Activated naive CD8-positive, alpha-beta T cell treated with anti-CD3 and anti-CD28 coated beads, Interleukin-2, amount 10 ng/mL, durations not matched to agents 7 days and 5 days (primary cell): ENCODE measurements at places on chromosomes 7 and 10. TPM values are rescaled to one million over a fixed set of nuclear protein-coding genes. Genes with fewer than 3 reads are reported as not detected.
A peak's percentile ranks its signal among the peaks of the same experiment; 100 is the strongest.

DNA sequence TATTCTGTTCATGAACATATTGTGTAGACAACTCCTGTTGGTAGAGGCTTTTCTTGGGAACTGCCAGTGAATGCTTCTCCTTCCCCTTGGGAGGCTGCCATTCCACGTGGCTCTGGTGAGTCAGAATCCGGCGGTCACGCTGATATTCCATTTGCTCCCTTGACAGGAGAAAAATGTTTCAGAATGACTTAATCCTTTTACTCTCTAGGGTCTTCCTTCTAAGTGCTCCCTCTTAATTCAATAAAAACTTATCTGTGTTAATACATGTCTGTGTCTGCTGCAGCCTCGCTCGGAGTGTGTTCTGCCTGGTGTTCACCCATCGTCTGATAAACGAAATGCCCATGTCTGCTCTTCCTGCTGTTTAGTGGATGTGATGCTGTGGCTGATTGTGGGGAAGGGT is 278.6 kb downstream of the ARHGAP12 start:
- no peak for DNase-seq
- H3K4me1 ChIP-seq, result no peaks in the 10 kb centered on the region
- H3K27ac ChIP-seq, result no peak overlapping the region
- H3K36me3 ChIP-seq, result no peaks in the 10 kb centered on the region
- H3K4me3 ChIP-seq, result no peak overlapping the region
- H3K27me3 ChIP-seq, result peaks cover 10% of the 10 kb centered on the region

DNA sequence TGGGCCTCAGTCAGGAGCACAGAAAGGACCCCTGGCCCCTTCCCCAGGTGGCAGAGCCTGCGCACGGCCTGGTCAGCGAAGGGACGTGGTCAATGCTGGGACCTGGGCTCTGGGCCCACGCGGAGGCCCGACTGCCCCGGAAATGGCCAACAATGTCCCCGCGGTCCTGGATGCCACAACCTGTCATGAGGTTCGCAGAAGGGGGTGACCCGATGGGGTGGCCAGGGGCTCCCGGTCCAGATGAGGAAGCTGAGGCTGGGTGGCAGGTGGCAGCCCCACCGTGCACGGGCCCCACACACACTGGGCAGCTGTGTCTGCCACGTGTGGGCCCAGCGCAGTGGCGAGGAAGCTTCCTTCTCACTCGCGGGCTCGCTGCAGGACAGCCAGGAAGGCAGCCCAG is 49.4 kb downstream of the DPYSL4 start:
- no peak overlapping the region for H3K4me3 ChIP-seq
- H3K27me3 ChIP-seq, result no peaks in the 10 kb centered on the region
- H3K4me1 ChIP-seq, result peaks cover 18% of the 10 kb centered on the region
- no peak overlapping the region for H3K27ac ChIP-seq
- no peak for DNase-seq

DNA sequence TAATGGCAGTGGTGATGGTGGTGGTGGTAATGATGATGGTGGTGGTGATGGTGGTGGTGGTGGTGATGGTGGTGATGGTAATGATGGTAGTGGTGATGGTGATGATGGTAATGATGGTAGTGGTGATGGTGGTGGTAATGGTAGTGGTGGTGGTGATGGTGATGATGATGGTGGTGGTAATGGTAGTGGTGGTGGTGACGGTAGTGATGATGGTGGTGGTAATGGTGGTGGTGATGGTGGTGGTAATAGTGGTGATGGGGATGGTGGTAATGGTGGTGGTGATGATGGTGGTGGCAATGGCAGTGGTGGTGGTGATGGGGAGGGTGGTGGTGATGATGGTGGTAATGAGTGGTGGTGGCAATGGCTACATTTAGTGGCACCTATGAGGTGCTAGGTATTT is 105.7 kb downstream of the GRK5 start:
- H3K4me1 ChIP-seq, result peaks cover 55% of the 10 kb centered on the region
- peaks cover 35% of the 10 kb centered on the region for H3K27me3 ChIP-seq
- peaks cover 11% of the 10 kb centered on the region for H3K36me3 ChIP-seq
- DNase-seq, result no peak
- peak overlapping the region; percentile 41 for H3K4me3 ChIP-seq

GRCh38 chr7:79159040-79159664 is 294.3 kb downstream of the MAGI2 start:
- no peaks in the 10 kb centered on the region for H3K36me3 ChIP-seq
- H3K27ac ChIP-seq, result no peak overlapping the region
- no peak overlapping the region for H3K4me3 ChIP-seq
- no peak for DNase-seq
- H3K4me1 ChIP-seq, result no peaks in the 10 kb centered on the region
- no peaks in the 10 kb centered on the region for H3K27me3 ChIP-seq

Gene ADAM12
- 0.39 TPM for total RNA-seq

Gene PIP
- not detected for total RNA-seq

- no peak for DNase-seq
- no peak overlapping the region for H3K27ac ChIP-seq
- H3K36me3 ChIP-seq, result no peaks in the 10 kb centered on the region
Observed at GRCh38 chr7:36021367-36021766, 131.7 kb upstream of the EEPD1 start.

- peaks cover 4% of the 10 kb centered on the region for H3K36me3 ChIP-seq
- no peak overlapping the region for H3K27ac ChIP-seq
- no peak overlapping the region for H3K4me3 ChIP-seq
Observed at GRCh38 chr7:45192621-45193041, 35.0 kb downstream of the RAMP3 start.

Gene EXOC6
- 10.6 TPM for total RNA-seq

- no peaks in the 10 kb centered on the region for H3K36me3 ChIP-seq
- no peak overlapping the region for H3K27ac ChIP-seq
- H3K4me1 ChIP-seq, result no peaks in the 10 kb centered on the region
- H3K4me3 ChIP-seq, result no peak overlapping the region
Observed at GRCh38 chr10:57168611-57169240, 807.7 kb upstream of the ZWINT start.

GRCh38 chr7:136213012-136213411 is 235.9 kb upstream of the MTPN start:
- H3K36me3 ChIP-seq, result no peaks in the 10 kb centered on the region
- no peak overlapping the region for H3K4me3 ChIP-seq
- H3K27ac ChIP-seq, result no peak overlapping the region
- no peak for DNase-seq
- H3K4me1 ChIP-seq, result no peaks in the 10 kb centered on the region
- no peaks in the 10 kb centered on the region for H3K27me3 ChIP-seq

Gene GHRHR
- not detected for total RNA-seq

DNA sequence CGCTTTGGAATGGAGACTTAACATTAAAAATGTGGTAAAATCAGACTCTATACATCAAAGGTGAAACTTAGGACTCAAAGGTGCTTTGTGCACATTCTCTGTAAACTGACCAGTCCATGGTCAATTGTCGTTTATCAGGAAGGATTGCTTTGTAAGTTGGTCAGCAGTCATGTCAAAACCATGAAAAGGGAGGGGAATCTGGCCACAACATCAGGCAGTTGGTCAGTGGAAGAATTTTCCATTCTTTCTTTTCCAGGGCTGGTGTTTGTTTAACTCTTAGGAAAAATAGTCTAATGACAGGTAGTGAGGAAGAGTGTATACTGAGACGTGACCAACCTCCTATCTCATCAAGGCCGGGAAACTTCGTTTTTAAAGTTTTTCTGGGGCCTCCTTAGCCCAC is 226.5 kb downstream of the ADK start:
- H3K27ac ChIP-seq, result no peak overlapping the region
- no peaks in the 10 kb centered on the region for H3K27me3 ChIP-seq
- H3K4me1 ChIP-seq, result peaks cover 2% of the 10 kb centered on the region
- H3K36me3 ChIP-seq, result peaks cover 13% of the 10 kb centered on the region
- no peak overlapping the region for H3K4me3 ChIP-seq
- DNase-seq, result no peak

DNA sequence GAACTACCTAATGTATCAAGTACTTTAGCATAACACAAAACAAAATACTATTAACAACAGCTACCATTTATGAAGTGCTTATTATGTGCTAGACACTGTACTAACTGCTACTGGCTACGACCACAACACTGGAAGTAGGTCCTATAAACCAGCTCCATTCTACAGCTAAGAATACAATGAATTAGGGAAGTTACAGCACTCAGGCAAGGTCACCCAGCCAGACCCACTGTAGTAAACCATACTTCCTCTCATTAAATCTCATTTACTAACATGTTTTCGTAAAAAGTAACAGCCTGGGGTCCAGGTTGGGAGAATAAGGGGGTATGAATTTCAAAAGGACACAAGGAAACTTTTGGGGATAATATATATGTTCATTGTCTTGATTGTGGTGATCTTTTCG is 25.4 kb downstream of the NAPEPLD start:
- H3K27me3 ChIP-seq, result no peaks in the 10 kb centered on the region
- H3K27ac ChIP-seq, result no peak overlapping the region
- H3K4me1 ChIP-seq, result no peaks in the 10 kb centered on the region
- DNase-seq, result no peak
- H3K36me3 ChIP-seq, result peaks cover 33% of the 10 kb centered on the region

DNA sequence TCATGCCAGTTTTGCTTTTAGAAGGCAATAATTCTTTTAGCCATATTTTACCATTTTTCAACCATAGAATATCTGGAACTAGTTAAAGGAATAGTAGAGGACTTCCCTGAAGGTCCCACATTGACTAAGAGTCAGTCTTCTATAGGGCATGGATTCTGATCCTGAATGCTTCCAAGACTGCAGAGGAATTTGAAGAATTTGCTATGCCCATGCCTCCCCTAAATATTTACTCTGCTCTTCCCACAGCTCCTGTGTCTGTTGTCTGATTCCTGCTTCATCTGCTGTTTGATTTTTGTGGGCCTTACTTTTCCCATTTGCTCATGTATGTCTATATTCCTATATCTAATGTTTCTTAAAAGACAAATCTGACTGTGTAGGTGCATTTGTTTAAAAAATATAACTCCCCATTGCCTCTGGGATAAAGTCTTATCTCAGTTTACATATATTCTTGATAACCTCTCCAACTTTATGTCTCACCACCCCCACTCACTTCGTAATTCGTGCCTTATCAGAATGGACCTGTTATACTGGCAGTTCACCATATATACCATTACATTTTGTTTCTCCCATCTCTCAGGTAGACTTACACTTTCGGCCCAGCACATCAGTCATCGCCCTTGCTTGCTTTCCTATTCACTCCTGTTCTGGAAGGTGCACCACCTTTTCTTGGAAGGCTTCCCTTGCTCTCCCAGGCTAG is 33.9 kb downstream of the LRRC4 start:
- H3K27ac ChIP-seq, result no peak overlapping the region
- peaks cover 3% of the 10 kb centered on the region for H3K4me1 ChIP-seq
- peaks cover 12% of the 10 kb centered on the region for H3K36me3 ChIP-seq
- no peak for DNase-seq

DNA sequence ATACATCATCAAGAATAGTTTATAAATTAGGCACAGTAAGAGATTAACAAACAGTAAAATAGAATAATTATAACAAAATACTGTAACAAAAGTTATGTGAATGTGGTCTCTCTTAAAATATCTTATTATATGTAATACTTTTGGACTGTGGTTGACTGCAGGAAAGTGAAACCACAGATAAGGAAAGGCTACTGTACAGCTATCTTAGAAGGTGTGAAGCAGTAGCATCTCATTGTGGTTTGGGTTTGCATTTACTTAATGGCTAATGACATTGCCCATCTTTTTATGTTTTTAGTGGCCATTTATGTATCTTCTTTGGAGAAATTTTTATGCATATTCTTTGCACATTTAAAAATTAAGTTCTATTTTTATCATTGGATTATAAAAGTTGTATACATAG is 296.4 kb upstream of the MAGI2 start:
- H3K36me3 ChIP-seq, result no peaks in the 10 kb centered on the region
- H3K4me1 ChIP-seq, result no peaks in the 10 kb centered on the region
- H3K27ac ChIP-seq, result no peak overlapping the region
- no peak overlapping the region for H3K4me3 ChIP-seq

Gene ABCB4
- total RNA-seq, result 0.54 TPM

- H3K36me3 ChIP-seq, result no peaks in the 10 kb centered on the region
- no peak overlapping the region for H3K27ac ChIP-seq
- H3K4me1 ChIP-seq, result no peaks in the 10 kb centered on the region
- no peak overlapping the region for H3K4me3 ChIP-seq
- no peak for DNase-seq
Observed at GRCh38 chr7:80373429-80374032, 138.3 kb downstream of the GNAT3 start.

Gene CFAP70
- 2.2 TPM for total RNA-seq

Gene TECTB
- total RNA-seq, result not detected

Gene TBL2
- total RNA-seq, result 25.0 TPM

DNA sequence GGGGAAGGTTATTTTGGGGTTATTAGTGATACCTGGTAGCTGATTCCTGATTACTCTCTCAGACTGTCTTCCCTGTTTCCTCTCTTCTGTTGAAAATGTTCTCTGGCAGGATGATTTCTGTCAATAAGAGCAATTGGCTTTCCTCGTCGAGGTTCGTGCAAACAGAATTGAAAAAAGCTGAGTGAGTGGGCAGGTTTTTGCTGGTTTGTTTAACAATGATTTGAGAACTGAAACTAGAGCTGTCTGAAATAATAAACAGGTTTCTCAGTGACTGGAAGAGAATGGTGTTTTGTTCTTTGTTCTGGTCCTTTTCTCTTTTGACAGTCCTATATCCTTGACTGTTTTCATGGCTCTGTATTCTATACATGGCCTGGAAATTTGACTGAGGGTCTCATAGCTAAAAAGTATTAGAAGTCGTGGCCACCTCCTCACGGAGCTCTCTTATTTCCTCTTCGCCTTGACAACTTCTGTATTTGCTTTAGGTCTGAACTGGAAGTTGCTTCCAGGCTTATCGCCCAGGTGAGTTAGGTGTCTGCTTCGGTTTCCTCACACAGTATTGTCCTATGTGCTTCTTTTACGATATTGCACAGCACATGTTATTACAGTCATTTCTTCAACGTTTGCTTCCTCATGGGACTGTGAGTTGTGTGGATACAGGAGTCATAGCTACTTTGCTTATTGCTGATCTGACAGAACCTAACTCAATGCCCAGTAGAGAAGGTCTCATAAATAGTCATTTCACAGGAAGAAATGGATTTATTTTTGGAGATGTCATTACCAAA is 403.6 kb downstream of the NRG3 start:
- DNase-seq, result no peak
- H3K27me3 ChIP-seq, result no peaks in the 10 kb centered on the region
- no peak overlapping the region for H3K4me3 ChIP-seq
- H3K27ac ChIP-seq, result no peak overlapping the region
- H3K4me1 ChIP-seq, result no peaks in the 10 kb centered on the region

- no peaks in the 10 kb centered on the region for H3K36me3 ChIP-seq
- peak overlapping the region; percentile 72 for H3K27ac ChIP-seq
- peaks cover 10% of the 10 kb centered on the region for H3K4me1 ChIP-seq
- H3K27me3 ChIP-seq, result peaks cover 20% of the 10 kb centered on the region
- no peak for DNase-seq
Observed at GRCh38 chr7:25940086-25940906, 211.7 kb upstream of the NFE2L3 start.

Gene GNGT1
- not detected for total RNA-seq

GRCh38 chr10:73131301-73131700 is 21.0 kb downstream of the NUDT13 start:
- DNase-seq, result no peak
- no peak overlapping the region for H3K27ac ChIP-seq
- H3K4me1 ChIP-seq, result peaks cover 6% of the 10 kb centered on the region

Gene CLCN1
- total RNA-seq, result 0.08 TPM

GRCh38 chr10:115649217-115649616 is 556.1 kb downstream of the ATRNL1 start:
- H3K36me3 ChIP-seq, result no peaks in the 10 kb centered on the region
- H3K27ac ChIP-seq, result no peak overlapping the region

GRCh38 chr7:98640375-98640774 is 23.3 kb downstream of the NPTX2 start:
- no peak overlapping the region for H3K27ac ChIP-seq
- no peak overlapping the region for H3K4me3 ChIP-seq
- H3K36me3 ChIP-seq, result no peaks in the 10 kb centered on the region
- no peak for DNase-seq
- no peaks in the 10 kb centered on the region for H3K4me1 ChIP-seq
